ENCODE measurements at places on chromosomes 5 and 9.
A peak's percentile ranks its signal among the peaks of the same experiment; 100 is the strongest.

GRCh38 chr9:75147638-75148037 is 59.3 kb downstream of the OSTF1 start:
- no peak overlapping the region for H3K4me3 ChIP-seq
- DNase-seq: no peak
- no peak overlapping the region for H3K27ac ChIP-seq
- peaks cover 7% of the 10 kb centered on the region for H3K4me1 ChIP-seq
- peaks cover 14% of the 10 kb centered on the region for H3K36me3 ChIP-seq

- H3K27me3 ChIP-seq: no peaks in the 10 kb centered on the region
- no peaks in the 10 kb centered on the region for H3K4me1 ChIP-seq
These were observed 1.5 kb downstream of the FAM81B start for GRCh38 chr5:95392593-95393182.

- H3K27ac ChIP-seq: no peak overlapping the region
- no peaks in the 10 kb centered on the region for H3K4me1 ChIP-seq
- H3K36me3 ChIP-seq: no peaks in the 10 kb centered on the region
- no peak overlapping the region for H3K4me3 ChIP-seq
- no peak for DNase-seq
These were observed 40.7 kb upstream of the AKNA start for GRCh38 chr9:114428466-114428865.

- no peaks in the 10 kb centered on the region for H3K36me3 ChIP-seq
- no peak for DNase-seq
- peaks cover 71% of the 10 kb centered on the region for H3K4me1 ChIP-seq
- H3K4me3 ChIP-seq: no peak overlapping the region
These were observed 194.6 kb downstream of the AOPEP start for GRCh38 chr9:94921092-94921471.

GRCh38 chr5:56512313-56512996 is 279.3 kb upstream of the ANKRD55 start:
- H3K4me1 ChIP-seq: peaks cover 28% of the 10 kb centered on the region
- no peaks in the 10 kb centered on the region for H3K27me3 ChIP-seq
- no peak for DNase-seq
- H3K4me3 ChIP-seq: no peak overlapping the region
- H3K27ac ChIP-seq: no peak overlapping the region

DNA sequence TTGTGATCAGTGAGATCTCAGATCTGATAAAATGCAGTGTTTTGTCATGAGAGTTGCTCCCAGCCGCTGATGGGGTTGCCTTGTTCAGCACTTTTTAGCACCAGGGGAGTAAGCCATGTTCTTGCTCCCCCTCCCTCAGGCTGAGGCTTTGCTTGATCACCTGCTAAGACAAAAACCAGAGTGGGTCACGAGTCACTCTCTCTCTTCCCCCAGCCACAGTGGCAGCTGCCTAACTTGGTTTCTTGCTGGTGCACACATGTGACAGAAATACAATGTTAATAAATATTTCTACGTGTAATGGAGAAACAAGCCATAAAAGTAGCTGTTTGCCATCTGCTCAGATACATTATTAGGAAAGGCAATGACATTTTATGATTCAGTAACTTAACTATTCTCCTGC is 212.4 kb upstream of the DMRT1 start:
- H3K4me1 ChIP-seq: peaks cover 19% of the 10 kb centered on the region
- no peak for DNase-seq
- no peak overlapping the region for H3K4me3 ChIP-seq

GRCh38 chr9:35856206-35856605 is 14.0 kb downstream of the OR13J1 start:
- peaks cover 81% of the 10 kb centered on the region for H3K27me3 ChIP-seq
- no peak overlapping the region for H3K4me3 ChIP-seq
- DNase-seq: no peak
- H3K36me3 ChIP-seq: peaks cover 11% of the 10 kb centered on the region
- H3K4me1 ChIP-seq: no peaks in the 10 kb centered on the region

GRCh38 chr9:84772511-84772910 is 103.0 kb downstream of the NTRK2 start:
- DNase-seq: no peak
- H3K36me3 ChIP-seq: no peaks in the 10 kb centered on the region
- no peak overlapping the region for H3K4me3 ChIP-seq
- H3K27ac ChIP-seq: no peak overlapping the region
- no peaks in the 10 kb centered on the region for H3K27me3 ChIP-seq
- no peaks in the 10 kb centered on the region for H3K4me1 ChIP-seq

- DNase-seq: no peak
- H3K4me3 ChIP-seq: no peak overlapping the region
- no peaks in the 10 kb centered on the region for H3K36me3 ChIP-seq
- no peak overlapping the region for H3K27ac ChIP-seq
These were observed 177.4 kb downstream of the NSG2 start for GRCh38 chr5:174222891-174223290.

- H3K27ac ChIP-seq: no peak overlapping the region
- peaks cover 3% of the 10 kb centered on the region for H3K4me1 ChIP-seq
- DNase-seq: no peak
These were observed 124.5 kb upstream of the PRLR start for GRCh38 chr5:35354751-35355150.

GRCh38 chr5:111742177-111742994 is 14.6 kb downstream of the NREP start:
- H3K27me3 ChIP-seq: no peaks in the 10 kb centered on the region
- no peaks in the 10 kb centered on the region for H3K36me3 ChIP-seq
- H3K27ac ChIP-seq: peak overlapping the region; percentile 61
- no peak for DNase-seq
- peaks cover 53% of the 10 kb centered on the region for H3K4me1 ChIP-seq

DNA sequence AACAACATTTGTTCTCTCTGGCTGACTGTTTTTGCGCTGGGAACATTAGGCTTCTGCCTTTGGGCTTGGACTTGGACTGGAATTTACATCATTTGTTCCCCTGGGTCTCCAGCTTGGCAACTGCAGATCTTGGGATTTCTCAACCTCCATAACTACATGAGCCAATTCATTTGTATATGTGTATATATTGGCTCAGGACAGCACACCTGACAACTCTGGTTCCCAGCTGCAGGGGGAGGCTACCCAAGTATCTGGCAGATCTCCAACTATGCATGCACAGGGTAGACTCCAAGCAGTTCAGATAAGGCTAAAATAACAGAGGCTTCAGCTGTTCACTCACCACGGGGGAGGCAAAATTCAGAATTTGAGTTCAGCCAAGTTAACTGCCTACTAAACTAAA is 31.6 kb upstream of the F2RL1 start:
- no peak for DNase-seq
- peaks cover 17% of the 10 kb centered on the region for H3K4me1 ChIP-seq
- no peak overlapping the region for H3K4me3 ChIP-seq

DNA sequence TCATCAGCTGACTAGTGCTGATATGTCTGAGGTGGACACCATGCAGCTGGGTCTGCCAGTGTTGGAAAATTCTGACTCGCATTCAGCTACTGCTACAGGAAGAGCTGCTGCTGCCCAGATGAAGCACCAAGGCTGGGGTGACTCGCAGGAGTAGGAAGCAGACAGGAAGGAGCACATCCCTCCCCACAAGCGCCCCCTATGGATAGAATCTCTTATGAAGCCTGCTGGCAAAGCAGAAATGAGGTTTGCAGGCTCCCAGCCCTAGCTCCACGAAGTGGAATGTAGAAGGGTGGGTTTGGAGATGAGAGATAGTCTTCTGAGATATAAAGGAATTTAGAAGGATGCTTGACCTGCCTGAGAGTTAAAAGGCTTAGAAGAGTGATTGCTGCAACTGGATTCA is 443.0 kb downstream of the ACTL7B start:
- peaks cover 4% of the 10 kb centered on the region for H3K4me1 ChIP-seq
- DNase-seq: no peak
- H3K36me3 ChIP-seq: no peaks in the 10 kb centered on the region
- H3K27me3 ChIP-seq: no peaks in the 10 kb centered on the region
- no peak overlapping the region for H3K4me3 ChIP-seq

- H3K36me3 ChIP-seq: peaks cover 29% of the 10 kb centered on the region
- H3K4me3 ChIP-seq: peak within 1 kb of the TSS; percentile 67
- H3K27me3 ChIP-seq: no peaks in the 10 kb centered on the region
- H3K4me1 ChIP-seq: peaks cover 34% of the 10 kb centered on the region
- H3K27ac ChIP-seq: peak within 1 kb of the TSS; percentile 96
- DNase-seq: peak; percentile 54
These were observed at the start of gene AMACR for GRCh38 chr5:34007621-34008600. Gene AMACR (minus strand): TSS chr5:34008050. CDS start chr5:34008019, 31 bp downstream.

DNA sequence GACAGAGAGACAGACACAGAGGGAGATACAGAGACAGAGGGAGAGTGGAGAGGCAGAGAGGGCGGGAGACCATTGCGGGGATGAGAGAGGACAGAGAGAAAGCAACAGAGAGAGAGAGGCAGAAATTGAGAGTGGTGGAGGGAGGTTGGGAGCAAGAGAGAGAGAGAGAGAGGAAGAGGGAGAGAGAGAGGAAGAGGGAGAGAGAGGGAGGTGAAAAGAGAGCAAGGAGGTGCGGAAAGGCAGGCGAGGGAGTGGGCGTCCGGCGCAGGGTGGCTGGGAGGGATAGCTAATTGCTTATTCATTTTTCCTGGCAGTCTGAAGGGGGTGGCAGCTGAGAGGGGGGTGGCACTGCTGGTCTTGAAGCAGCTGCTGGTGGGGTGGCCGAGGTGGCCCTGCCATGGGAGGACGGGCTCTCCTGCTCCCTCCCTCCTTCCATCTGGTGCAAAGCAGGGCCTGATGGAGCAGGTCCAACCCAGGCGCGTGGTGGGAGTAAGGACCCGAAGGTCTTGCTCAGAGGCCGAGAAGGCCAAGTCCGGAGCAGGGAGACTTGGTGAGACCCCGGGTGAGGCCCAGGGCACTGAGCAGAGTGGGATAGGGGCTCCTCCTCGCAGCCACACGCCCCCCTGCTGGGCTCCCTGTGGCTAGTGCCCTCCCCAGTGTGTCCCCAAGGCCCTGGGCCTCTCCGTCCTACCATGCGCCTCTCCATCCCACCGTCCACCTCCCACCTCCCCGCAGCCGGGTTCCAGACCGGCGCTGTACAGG is 25.3 kb upstream of the RNU6ATAC start:
- H3K27me3 ChIP-seq: no peaks in the 10 kb centered on the region
- H3K36me3 ChIP-seq: no peaks in the 10 kb centered on the region
- no peak overlapping the region for H3K4me3 ChIP-seq
- no peak for DNase-seq
- H3K4me1 ChIP-seq: peaks cover 25% of the 10 kb centered on the region

- H3K36me3 ChIP-seq: no peaks in the 10 kb centered on the region
- H3K4me1 ChIP-seq: peaks cover 70% of the 10 kb centered on the region
- no peaks in the 10 kb centered on the region for H3K27me3 ChIP-seq
These were observed 5.5 kb downstream of the DIAPH1 start for GRCh38 chr5:141613344-141613743.

DNA sequence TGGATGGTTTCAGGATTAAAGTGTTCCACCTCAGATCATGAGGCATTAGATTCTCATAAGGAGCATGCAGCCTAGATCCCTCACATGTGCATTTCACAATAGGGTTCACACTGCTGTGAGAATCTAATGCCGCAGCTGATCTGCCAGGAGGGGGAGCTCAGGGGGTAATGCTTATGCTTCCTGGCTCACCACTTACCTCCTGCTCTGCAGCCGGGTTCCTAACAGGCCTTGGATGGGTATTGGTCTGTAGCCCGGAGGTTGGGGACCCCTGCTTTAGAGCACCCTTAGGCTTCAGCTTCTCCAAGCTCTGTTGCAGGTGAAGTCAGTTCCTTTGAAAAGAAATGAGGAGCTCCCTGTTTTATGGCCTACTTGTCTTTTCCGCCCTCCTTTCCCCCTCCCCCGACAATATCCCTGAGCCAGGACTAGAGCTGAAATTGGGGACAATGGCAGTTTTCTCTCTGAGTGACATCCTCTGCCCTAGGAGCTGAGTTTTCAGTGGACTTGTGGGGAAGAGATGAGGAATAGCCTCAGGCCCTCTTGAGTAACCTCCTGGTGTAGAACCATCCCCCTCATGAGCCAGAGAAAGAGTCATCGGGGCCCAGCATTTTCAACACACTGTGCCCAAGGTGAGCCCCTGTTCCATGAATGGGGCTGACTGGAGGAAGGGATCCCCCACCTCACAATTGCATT is 16.2 kb upstream of the MAT2B start:
- no peaks in the 10 kb centered on the region for H3K4me1 ChIP-seq
- H3K36me3 ChIP-seq: no peaks in the 10 kb centered on the region
- H3K27ac ChIP-seq: no peak overlapping the region
- DNase-seq: no peak
- no peaks in the 10 kb centered on the region for H3K27me3 ChIP-seq

DNA sequence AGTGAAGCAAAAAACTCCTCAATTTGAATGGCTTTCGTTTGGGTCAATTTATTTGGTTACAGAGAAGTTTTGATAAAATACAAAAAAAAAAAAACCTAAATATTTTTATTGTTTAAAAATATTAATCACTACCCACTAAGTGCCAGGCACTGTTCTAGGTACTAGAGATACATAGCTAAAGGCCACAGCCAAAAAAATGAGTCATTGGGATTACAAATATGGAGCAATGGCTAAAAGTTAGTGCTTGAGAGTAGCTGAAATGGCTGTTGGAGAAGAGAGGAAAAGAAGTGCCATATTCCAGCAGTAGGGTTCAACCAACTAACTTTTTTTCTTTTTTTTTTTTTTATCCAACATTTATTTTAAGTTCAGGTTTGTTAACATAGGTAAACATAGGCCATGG is 130.1 kb upstream of the PTGER4 start:
- H3K4me1 ChIP-seq: peaks cover 13% of the 10 kb centered on the region
- no peak overlapping the region for H3K27ac ChIP-seq
- no peak overlapping the region for H3K4me3 ChIP-seq
- H3K36me3 ChIP-seq: no peaks in the 10 kb centered on the region
- H3K27me3 ChIP-seq: no peaks in the 10 kb centered on the region

- no peak overlapping the region for H3K4me3 ChIP-seq
- H3K27me3 ChIP-seq: no peaks in the 10 kb centered on the region
- H3K27ac ChIP-seq: peak overlapping the region; percentile 22
- peaks cover 37% of the 10 kb centered on the region for H3K4me1 ChIP-seq
- H3K36me3 ChIP-seq: no peaks in the 10 kb centered on the region
- no peak for DNase-seq
These were observed 88.5 kb downstream of the SUSD1 start for GRCh38 chr9:112086627-112087026.

DNA sequence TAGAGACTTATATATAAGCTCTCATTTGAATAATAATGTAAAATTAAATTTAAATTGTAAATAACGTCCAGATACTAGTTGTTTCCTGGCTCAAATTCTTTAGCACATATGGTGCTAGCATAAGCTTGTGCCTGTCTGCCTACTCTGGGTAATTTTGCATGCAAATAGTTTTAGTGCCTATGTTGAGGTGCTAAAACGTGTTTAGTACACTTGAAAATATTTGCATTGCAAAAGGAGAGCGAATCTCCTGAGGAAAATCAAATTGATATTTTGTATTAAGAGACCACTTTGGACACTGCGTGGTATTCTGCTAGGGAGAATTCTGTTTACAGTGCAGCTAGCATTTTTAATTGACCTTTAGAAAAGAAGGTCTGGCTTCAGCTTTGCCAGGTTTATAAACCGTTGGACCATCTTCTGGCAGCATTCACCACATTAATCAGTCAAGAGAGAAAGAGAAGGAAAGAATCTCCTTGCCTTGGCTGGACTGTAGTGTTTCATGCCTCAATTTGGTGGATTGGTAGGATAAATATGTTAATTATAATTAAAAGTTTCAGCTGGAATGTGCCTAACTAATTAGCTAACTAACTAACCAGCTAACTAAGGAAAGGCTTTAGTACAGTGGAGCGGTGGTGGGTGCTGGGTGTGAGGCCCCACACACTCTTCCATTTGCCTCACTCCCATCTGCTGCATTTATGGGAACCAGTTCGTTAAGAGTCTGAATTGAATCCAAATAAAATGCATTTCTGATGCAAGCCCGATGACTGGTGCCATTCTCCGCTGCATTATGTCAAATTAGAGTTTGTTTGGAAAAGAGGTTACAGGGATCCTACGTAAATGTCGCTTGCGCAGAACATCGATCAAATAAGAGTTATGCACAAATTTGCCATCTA is 150.1 kb upstream of the MPDZ start:
- no peak for DNase-seq
- H3K36me3 ChIP-seq: no peaks in the 10 kb centered on the region
- no peak overlapping the region for H3K4me3 ChIP-seq
- no peaks in the 10 kb centered on the region for H3K27me3 ChIP-seq
- peaks cover 9% of the 10 kb centered on the region for H3K4me1 ChIP-seq

All from esophagus squamous epithelium (tissue), 5 donors.